Right renal pelvis (tissue), 4 donors: ENCODE measurements at places on chromosomes 5 and 9.

DNA sequence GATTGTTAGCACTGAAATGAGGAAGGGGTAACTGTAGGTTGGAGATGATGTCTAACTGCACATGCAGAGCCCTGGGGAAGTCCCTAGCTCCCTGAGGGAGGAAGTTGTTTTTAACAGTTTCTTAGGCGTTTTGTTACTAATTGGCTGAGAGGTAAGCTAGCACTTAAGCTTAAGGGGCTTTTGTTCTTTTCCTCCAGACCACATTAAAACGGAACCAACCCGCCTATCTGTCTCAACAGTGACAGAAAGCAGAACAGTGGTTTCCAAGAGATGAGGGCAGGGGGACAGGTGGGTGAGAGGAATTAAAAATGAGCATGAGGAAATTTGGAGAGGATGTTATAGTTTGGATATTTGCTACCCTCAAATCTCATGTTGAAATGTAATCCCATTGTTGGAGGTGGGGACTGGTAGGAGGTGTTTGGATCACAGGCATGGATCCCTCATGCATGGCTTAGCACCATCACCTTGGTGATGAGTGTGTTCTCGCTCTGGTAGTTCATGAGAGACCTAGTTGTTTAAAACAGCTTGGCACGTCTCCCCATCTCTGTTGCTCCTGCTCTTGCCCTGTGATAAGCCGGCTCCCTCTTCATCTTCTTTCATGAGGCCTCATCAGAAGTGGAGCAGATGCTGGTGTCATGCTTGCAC is 38.9 kb downstream of the LYRM7 start:
- no peak for DNase-seq

- DNase-seq, result no peak
Observed at GRCh38 chr9:84570482-84571154, 98.9 kb upstream of the NTRK2 start.

- DNase-seq, result no peak
Observed at GRCh38 chr5:178320281-178320855, 87.8 kb upstream of the PHYKPL start.

DNA sequence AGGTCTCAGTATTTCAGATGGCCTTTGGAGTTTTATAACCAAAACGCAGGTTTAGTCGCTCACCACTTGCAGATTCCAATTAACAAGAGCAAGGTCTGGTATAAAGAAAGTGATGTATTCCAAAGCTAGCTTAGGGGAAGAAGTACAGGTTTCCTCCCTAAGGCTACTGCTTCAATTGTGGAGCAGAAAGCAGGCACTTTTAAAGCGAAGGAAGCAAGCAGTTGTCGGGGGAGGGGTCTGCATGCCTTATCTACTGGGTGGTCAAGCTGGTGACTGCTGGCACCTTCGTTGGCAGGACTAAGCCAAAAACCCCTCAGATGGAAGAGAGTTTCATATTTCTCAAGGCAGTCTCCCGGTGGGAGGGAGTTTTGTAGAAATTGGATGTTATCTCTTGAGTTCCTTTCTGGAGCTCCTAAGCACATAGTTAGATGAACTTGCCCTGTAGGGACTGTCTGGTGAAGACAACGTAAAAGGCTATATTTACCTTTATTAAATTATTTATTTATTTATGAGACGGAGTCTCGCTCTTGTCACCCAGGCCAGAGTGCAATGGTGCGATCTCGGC is 1.6 kb upstream of the TMEM245 start:
- DNase-seq, result no peak
